ENCODE measurements at places on chromosomes 5 and 9.

DNA sequence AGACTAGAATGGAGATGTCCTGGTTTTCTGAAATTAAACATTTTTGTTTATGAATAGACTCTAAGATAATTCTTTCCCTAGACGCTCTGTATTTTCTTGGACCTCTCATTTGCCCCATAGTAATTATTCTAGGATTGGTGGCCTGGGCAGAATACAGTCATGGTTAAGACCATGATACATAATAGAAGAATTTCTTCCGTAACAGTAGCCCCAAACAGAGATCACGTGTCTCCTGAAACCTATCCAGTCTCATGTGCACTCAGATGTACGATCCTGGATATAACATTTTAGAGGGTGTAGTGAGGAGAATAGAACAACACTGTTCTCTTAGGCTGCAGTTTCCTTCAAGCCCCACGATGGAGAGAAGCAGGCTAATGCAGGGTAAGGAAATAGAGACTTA is 22.3 kb downstream of the PCDHAC2 start:
- DNase-seq = no peak

DNA sequence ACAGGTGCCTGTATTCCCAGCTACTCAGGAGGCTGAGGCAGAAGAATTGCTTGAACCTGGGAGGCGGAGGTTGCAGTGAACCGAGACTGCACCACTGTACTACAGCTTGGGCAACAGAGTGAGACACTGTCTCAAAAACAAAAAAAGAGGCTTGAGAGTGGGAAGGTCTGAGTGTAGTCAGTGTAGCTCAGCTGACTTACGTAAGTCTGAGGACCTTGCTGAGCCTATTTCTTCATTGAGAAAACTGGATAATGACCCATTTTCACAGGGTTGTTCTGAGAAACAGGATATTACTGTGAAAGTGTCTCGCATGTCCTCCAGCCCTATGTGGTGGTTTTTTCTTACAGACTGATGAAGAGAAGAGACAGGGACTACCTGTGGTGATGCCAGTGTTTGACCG is 66.7 kb downstream of the WDR41 start:
- no peak for DNase-seq

GRCh38 chr9:99154356-99154755 is 49.4 kb downstream of the TGFBR1 start:
- DNase-seq = no peak

DNA sequence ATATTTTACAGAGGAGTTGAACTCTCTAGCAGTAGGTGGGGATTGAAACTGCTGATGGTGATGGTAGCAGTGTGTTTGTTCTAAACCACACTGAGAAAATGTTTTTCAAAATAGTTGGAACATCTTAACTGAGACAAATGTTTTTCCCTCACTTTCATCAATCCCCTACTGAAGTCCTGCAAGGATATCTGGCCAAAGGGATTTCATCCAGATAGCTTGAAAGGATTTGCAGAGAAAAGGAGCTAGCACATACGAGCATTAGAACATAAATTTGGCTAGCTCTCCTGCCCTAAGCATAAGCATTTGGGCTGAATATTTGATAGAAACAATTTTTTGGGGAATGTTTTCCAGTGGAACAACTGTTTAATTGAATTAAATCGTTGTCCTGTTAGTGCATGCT is 153.9 kb downstream of the CDH9 start:
- no peak for DNase-seq

DNA sequence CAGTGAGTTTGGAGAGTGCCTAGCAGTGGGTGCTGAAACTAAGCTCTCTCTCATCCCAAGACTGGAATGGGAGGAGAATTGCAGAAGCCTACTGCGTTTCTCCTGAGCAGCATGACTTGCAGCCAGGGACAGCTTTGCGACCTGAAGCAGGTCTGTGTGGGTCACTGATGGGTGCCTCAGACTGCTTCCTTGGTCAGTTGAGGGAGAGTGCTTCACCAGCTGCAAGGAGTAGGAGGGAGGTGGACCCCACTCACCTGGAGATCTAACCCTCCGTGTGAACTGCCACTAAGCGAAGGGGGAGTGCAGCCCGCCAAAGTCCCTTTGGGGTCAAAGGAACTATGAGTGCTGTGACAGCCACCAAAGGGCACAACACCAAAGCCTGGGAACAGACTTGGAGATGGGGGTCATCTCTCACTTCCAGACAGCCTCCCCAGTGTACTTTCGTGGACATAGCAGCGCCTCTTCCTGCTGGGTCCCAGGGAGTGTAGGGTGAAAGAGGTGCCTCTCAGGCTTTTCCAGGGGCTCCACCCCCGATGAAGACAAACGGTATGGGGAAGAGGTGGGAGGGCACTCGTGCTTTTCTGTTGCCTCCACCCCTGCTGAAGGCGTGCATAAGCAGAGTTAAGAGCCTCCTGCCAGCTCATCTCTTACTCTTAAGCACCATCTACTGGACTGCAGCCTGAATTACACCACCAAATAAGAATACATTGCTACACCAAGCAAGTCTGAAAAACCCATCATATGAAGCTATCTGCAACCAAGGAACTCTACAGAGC is 34.3 kb upstream of the MACIR start:
- DNase-seq = peak; percentile 41

DNA sequence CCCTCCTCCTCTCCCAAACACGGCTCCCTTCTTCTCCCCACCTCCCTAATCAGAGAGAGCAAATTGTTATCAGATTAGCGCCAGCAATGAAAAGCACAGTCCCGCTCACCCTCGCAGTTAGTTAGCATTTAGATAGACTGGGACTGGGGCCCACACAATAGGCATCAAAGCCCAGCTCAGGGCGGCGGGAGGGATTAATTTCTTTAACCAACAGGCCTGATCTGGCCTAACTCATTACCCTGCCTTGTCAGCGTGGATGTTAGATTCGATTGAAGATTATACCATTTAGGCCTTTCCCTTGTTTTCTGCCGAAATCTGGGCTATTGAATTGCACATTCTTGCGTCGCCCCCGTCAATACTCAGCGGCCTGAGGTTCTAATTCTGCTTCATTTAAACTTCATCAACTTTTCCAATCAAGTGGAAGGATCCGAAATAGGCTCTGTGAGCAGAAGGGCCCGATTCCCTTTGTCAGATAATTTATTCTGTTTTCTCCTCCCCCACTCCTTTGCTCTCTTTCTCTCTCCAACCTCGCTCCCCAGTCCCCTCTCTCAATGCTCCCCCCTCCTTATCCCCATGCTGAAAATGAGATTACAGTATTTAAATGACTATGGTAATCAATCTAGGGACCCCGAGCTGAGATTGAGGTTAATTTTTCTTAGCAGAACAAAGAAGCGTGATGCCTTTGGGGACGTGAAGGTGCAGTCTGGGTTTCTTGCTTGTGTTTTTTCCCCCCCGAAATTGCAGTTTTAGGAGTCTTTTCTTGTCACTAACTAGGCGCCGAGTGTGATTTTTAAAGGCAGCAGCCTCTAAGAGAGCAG is 15.1 kb downstream of the CFAP77 start:
- DNase-seq = no peak

DNA sequence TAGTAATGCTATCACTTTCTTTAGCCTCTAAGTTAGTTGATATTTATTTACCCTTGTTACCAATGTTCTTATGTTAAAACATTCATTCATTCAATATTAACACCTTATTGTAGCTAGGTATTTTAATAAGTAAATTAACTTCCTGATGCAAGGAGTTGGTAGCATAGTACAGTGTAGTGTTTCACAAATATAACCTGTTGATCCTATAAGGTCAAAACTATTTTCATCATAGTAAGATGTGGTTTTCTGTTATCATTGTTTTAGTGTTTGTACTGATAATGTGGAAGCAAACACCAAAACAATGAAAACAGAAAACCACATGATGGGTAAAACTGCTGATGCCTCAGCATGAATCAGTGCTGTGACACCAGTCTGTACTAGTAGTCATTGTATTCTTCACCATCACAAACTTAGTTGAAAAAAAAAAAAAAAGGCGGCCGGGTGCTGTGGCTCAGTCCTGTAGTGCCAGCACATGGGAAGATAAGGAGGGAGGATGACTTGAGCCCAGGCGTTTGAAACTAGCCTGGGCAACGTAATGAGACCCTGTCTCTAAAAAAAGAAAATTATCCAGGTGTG is 36.5 kb downstream of the ZCCHC7 start:
- DNase-seq = peak; percentile 16

DNA sequence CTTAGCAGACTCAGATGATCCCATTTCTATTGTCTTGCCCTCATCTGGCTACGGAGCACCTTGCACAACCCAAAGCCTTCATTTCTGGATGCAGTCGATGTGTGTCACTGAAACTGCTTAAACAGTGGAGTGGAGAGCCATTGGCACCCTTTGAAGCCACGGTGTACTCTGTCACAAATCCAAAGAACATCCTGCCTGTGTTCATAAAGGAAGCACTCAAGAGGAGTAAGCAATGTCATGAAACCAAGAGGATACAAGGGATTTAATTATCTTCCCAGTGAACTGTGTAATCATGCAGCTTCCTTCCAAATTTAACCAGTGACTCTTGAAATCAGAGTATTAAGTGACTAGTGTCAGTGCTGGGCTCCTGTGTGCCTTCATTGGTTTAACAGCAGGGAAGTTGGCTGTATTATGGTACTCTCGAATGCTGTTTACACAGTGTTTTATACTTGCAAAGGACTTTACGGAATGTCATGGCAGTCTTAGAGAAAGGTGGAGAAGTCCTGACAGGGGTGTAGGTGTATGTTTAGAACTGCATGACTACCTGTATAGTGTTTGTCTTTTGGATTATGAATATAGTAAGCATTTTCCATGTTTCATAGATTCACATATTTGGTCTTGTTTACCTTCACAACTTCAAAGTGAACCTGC is 41.9 kb downstream of the CD180 start:
- no peak for DNase-seq

Data from SW480 (cell line).